Muscle of back (tissue), 13 donors: ENCODE measurements at places on chromosomes 7 and 10. TPM values are rescaled to one million over a fixed set of nuclear protein-coding genes. Genes with fewer than 3 reads are reported as not detected.

- DNase-seq = peak; percentile 48
Observed at GRCh38 chr10:50422259-50422658, 170.9 kb upstream of the ASAH2 start.

DNA sequence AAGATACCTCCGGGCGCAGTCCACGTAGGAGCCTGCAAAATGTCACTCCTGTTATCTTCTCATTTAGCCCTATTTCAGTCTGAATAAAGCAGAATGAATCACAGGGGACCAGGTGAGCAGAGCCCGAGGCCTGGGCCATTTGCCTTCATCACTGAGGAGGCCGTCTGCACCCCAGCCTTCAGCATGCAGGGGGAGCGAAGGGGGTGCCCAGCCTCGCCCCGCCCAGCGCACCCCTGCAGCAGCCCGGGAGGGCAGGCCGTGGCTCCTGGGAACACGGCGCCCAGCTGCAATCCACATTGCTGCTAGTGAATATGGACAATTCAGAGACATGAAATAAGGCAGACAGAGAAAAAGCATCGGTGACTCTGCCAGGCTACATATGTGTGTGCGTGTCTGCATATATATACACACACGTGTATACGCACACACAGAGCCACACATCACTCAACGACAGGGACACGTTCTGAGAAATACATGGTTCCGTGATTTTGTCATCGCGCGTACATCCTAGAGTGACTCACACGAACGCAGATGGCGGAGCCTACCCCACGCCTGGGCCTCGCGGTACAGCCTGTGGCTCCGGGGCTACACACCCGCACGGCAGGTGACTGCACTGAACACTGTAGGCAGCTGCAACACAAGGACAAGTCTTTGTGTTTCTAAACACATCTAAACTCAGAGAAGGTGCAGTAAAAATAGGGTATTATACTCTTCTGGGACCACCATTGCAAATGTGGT, 15.2 kb upstream of the ELFN1 start:
- DNase-seq = no peak

GRCh38 chr10:10630281-10630680, 387.4 kb upstream of the CELF2 start:
- no peak for DNase-seq

DNA sequence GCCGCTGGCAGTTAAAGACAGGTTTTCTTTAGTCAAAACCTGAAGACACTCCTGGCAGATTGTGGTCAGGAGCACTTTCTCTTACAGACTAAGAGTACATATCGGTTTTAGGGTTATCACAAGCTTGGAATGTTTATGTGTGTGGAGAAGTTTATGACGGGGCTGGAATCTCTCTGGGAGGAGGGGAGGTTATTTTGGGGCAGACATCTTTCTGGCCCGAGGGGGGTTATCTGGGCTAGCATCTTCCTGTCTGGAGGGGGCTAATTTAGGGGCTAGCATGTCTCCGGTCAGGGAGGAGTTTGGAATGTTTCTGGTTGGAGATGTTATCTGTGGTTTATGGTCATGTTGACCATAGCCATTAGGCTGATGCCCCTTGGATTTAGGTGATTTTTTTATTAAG, 141.2 kb upstream of the KIF5B start:
- no peak for DNase-seq

GRCh38 chr10:114854906-114855305, 33.3 kb downstream of the FHIP2A start:
- no peak for DNase-seq

Gene SPDYE2B
- polyA plus RNA-seq = 1.5 TPM
